ENCODE measurements at places on chromosomes 6 and 20.

- DNase-seq: no peak
Measured at GRCh38 chr20:52425701-52426100, 234.1 kb upstream of the ZFP64 start.

GRCh38 chr6:71239694-71240093 lies 48.9 kb upstream of the OGFRL1 start:
- no peak for DNase-seq

DNA sequence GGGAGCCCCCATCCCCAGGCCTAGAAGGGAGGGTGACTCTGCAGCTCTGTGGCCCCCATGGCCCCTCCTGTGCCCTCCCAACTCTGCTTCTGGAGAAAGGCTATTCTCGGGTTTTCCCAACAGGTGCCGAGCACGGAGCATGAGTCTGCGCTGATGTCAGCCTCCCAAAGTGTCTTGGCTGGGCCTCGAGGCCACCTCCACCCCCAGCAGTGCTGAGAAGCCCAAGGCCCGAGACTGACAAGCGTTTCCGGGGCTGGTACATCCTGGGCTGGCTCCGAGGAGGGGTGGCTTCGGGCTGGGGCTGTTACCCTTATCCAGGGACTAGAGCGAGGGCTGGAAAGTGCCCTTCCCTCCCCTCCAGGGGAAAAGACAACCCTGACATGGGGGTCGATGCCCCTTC lies 60.2 kb upstream of the GATA5 start:
- no peak for DNase-seq

DNA sequence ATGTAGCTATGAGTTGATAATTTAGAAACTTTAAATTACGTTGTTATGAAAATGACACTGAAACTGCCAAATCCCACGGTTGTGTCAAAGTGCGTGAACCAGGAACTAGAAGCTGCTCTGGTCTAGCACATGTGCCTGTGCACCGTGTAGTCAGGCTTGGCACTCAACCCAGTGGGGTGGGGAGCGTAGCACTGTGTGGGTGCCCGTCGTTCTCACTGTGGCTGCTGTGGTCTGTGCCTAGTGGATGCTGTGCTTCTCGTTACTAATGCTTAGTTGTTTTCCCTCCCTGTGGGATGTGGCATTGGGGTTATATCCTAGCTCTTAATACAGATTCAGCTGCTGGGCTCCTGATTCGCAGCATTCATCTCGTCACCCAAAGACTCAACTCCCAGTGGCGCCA lies 46.2 kb upstream of the ADIG start:
- DNase-seq: no peak

- DNase-seq: no peak
Measured at GRCh38 chr20:46302106-46302505, 6.2 kb downstream of the CDH22 start.

DNA sequence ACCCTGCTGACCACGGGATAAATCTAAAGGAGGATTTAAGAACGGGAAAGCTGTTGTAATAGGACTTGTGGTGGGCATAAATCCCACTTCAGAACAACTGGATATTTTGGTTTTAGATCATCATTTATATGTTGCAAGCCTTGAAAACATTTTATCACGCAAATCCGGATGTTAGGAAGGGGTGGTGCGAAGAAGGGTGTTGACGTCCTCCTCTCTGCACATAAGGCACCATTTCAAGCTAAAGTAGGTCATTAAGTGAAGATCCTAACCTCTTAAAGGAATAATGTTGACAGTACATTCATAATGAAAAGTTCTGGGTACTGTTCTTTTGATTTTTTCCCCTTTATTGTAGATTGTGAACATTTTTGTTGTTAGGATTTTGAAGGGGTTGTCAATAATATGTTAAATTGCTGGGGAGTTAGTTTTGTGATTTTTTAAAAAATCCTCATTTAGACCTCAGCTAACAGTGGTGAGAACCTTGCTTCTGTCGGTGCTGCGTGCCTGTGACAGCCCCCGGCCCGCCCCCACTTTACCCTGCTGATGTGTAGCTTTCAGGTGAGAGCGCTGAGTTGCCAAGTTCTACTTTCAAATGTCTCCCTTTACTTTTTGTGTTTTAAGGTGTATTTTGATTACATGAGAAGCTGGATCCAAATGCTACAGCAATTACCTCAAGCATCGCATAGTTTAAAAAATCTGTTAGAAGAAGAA lies 88.8 kb downstream of the MAP3K4 start:
- no peak for DNase-seq

- DNase-seq: no peak
Measured at GRCh38 chr6:70527071-70527737, 39.5 kb upstream of the SDHAF4 start.

DNA sequence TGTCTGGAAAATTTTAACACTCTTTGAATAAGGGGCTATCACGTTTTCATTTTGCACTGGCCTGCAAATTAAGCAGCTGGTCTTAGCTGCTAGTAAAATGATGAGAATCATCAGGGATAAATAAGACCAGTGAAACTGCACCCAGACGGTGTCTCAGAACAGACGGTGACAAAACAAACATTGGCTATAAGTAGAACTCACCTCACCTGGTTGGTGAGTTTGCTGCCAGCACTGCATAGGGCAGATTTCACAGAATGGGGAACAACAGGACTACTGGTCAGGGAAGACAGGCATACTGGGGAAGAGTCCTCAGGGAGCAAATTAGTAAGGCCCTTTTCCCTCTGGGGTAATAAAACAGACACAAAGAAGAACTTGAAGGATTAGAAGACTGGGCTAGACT lies 175.9 kb upstream of the CITED2 start:
- no peak for DNase-seq

- DNase-seq: no peak
Measured at GRCh38 chr20:36155629-36155971, 1.1 kb downstream of the EPB41L1 start.

GRCh38 chr20:8812817-8813216 lies 256.1 kb upstream of the PLCB4 start:
- no peak for DNase-seq

- no peak for DNase-seq
Measured at GRCh38 chr6:158926414-158926813, 73.6 kb downstream of the RSPH3 start.

DNA sequence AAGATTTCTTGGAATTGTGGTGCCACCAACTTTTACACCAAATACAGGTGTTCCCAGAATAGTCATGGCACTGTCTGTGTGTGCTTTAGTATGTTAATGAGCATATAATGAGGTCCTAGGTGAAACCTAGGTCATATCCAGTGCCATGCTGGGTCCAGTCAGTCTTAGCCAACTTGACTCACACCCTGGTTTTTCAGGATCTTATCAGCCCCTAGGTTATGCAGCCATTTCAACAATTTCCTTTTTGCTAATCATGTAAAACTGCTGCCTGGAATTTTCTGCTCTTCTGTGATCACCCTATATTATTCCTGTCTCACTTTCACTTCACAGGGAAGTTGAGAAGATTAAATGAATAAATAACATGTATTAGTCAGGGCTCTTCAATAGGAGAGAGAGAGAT lies 23.7 kb downstream of the SDHAF4 start:
- no peak for DNase-seq

GRCh38 chr6:114312931-114313330 lies 29.9 kb downstream of the HS3ST5 start:
- DNase-seq: no peak

GRCh38 chr20:54054516-54054915 lies 15.9 kb downstream of the BCAS1 start:
- no peak for DNase-seq

- DNase-seq: no peak
Measured at GRCh38 chr6:17870300-17871188, 116.9 kb downstream of the KIF13A start.

DNA sequence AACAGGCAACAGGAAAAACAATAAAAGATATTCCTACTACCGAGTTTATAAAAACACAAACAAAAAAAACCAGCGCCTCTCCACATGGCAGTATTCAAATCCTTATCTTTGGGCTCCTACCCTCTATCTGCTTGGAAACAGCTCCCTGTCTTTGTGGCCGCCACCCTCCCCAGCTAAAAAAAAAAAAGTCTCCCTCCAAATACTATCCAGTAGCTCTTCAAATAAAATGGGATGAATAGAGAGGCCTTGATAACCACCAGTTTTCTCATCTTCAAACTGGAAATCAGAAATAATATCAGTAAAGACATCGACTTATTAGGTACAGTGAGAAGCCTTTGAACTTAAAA lies 96.2 kb downstream of the PSMG4 start:
- no peak for DNase-seq

DNA sequence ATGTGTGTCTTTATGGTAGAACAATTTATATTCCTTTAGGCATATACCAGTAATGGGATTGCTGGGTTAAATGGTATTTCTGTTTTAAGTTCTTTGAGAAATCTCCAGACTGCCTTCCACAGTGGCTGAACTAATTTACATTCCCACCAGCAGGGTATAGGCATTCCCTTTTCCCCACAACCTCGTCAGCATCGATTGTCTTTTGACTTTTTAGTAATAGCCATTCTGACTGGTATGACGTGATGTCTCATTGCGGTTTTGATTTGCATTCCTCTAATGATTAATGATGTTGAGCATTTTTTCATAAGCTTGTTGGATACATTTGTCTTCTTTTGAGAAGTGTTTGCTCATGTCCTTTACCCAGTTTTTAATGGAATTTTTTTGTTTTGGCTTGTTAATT lies 5.3 kb upstream of the TASP1 start:
- DNase-seq: no peak

DNA sequence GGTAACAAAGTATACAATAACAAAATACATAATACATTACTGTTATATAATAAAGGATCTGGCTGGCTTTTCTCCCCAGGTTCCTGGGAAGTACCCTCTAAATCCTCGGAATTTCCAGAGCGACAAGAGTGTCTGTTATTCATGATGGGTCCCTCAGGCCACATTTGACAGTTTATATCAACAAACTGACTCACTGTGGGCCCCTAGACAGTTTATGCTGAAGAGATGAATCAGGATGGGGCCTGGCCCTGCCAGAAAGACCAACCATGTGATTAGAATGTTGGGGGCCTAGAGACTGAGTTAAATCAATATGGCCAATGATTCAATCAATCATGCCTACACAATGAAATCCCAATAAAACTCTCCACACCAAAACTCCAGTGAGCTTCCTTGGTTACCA lies 13.5 kb downstream of the USP45 start:
- no peak for DNase-seq

GRCh38 chr6:90086517-90086916 lies 192.2 kb downstream of the GJA10 start:
- no peak for DNase-seq

DNA sequence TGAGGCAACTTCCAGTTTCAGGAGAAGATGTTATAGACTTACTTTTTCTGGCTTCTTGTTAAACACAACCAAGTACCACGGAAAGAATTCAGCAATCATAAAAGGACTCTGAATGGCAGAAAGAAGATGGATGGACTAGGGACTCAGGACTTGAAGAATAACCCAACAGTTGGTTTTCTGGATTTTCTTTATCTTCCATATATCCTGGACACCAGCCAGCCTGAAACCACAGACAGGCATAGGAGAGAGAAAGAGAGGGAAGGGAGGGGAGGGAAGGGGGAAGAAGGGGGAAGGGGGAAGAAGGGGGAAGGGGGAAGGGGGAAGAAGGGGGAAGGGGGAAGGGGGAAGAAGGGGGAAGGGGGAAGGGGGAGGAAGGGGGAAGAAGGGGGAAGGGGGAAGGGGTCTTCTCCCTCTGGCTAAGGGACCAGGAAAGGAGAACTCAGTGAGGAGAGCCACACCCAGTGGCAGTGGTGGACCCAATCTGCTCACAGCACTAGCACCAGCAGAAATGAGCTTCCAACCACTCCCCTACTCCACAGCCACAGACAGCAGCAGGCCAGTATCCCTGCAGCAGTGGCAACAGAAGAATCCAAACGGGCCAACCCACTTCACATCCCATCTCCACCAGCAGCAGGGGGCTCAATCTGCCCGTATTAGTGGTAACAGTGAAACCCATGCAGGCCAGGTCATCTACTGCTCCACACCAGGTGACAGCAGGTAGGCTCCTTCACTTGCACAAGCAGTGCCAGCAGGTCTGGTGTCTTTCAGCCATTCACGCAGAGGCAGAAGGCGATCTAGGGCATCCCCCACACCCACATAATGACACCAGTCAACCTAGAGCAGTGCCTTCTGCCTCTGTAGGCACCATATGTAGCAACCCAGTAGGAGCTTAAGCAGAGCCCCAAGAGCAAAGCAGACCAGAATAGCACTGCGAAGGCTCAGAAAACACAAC lies 78.6 kb downstream of the TRMT6 start:
- no peak for DNase-seq

GRCh38 chr20:62878244-62879038 lies 16.8 kb upstream of the TCFL5 start:
- DNase-seq: no peak

- peak; percentile 80 for DNase-seq
Measured at GRCh38 chr6:1624851-1625781, 15.4 kb downstream of the FOXC1 start.

- DNase-seq: no peak
Measured at GRCh38 chr20:56343861-56344381, 14.9 kb upstream of the FAM210B start.

DNA sequence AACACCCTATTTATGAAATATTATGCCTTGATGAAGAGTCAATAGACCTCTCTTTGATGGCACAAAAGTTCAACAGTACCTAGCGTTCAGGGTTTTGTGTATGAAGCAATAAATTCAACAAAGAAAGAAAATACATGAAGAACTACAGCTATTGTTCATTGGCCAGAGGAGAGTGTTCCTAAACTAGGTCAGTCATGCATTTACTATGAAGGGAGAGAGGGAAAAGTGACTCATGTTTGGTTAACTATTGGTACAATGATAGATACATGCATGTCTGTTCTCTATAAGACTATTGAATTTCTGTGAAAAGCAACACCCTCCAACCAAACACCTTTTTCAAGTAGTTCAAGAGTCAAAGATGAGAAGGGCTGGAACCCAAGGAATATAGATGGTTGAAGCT lies 50.7 kb downstream of the CLIC5 start:
- no peak for DNase-seq

DNA sequence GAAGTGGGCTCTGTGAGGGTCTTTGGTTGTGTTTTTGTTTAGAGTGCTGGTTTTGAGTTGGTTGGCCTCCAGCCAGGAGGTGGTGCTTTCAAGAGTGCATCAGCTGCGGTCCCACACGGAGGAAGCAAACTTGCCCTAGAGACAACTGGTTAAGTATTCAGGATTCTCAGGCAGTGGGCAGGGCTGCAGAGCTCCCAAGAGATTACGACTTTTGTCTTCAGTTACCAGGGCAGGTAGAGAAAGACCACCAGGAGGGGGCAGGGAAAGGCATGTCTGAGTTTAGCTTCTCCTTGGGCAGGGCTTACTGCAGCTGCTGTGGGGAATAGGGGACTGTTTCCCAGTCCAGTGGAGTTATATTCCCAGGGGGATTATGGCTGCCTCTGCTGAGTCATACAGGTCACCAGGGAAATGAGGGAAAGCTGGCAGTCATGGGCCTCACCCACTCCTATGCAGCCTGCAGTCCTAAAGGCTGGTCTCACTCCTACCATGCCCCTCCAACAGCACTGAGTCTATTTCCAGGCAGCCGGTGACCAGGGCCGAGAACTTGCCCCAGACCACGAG lies 64.3 kb downstream of the TTI1 start:
- DNase-seq: no peak

DNA sequence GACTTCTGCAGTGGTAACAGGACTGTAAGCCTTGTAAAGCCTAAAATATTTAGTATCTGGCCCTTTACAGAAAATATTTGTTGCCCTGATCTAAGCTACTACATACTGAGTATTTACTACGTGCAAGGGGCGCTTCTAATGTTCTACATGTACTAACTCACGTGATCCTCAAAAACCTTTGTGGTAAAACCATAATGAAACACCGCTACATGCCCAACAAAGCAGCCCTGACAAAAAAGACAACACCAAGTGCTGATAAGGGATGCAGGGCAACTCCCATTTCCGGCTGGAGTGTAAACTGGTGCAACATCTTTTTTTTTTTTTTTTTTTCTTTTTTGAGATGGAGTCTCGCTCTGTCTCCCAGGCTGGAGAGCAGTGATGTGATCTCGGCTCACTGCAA lies 85.0 kb downstream of the SULF2 start:
- no peak for DNase-seq
